ENCODE measurements at places on chromosomes 13 and 19.

DNA sequence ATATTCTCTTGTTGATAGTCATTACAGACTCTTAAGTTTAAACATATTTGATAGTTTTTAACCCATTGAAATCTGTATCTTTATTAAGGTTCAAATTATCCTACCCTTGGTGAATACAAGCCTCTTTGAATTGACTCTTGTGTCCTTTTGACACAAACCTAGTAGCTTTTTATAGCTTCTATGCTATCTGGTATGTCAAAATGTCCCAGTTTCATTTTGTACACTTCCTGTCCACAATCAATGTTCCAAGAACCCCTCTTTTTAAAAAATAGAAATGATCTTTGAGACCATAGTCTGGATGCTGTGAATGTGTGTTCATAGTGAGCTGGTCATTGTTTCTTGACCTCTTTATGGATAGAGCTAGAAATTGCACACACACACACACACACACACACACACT lies 39.2 kb upstream of the FGF14 start:
- no peak for DNase-seq

- no peak for DNase-seq
Observed at GRCh38 chr13:109816808-109817203, 30.4 kb upstream of the IRS2 start.

GRCh38 chr19:46351241-46352041 lies 4.6 kb downstream of the PPP5C start:
- no peak for DNase-seq

- no peak for DNase-seq
Observed at GRCh38 chr19:3721887-3722442, 13.8 kb downstream of the TJP3 start.

GRCh38 chr19:47895165-47895782 lies 9.2 kb upstream of the SULT2A1 start:
- DNase-seq, result no peak

GRCh38 chr13:73598020-73598712 lies 536.0 kb downstream of the KLF12 start:
- no peak for DNase-seq

GRCh38 chr19:14317157-14317556 lies 64.1 kb upstream of the ADGRE5 start:
- no peak for DNase-seq

DNA sequence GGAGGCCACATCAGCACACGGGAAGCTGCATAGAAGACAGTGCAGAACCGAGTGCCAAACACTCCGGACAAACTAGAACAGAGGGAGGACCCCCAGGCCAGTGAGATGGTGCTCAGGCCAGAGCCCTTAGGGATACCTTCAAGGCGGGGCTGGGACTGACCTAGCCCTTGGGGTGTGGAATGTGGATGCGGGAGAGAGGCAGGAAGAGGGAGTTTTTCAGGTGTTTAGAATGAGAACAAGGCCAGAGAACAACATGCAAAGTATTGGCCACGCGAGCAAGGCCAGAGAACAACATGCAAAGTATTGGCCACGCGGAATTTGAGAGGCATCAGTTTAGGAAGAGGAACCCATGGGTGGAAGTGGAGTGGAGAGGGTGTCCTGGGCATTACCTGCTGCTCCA lies 65.1 kb upstream of the ATP12A start:
- no peak for DNase-seq

DNA sequence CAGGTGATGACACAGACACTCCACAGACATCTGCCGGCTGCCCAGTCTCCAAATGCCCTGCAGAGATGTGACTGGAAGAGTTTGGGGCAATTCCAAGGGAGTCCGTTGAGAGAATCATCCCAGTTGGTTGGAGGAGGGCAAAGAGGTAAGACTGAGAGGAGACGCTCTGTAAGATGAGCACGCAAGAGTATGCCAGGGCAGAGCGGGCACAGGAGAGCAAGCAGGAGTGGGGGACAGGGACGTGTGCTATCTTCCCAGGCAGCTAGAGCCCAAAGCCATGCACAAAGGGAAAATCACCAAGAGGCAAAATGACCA lies 156.3 kb upstream of the TSHZ3 start:
- DNase-seq, result no peak

DNA sequence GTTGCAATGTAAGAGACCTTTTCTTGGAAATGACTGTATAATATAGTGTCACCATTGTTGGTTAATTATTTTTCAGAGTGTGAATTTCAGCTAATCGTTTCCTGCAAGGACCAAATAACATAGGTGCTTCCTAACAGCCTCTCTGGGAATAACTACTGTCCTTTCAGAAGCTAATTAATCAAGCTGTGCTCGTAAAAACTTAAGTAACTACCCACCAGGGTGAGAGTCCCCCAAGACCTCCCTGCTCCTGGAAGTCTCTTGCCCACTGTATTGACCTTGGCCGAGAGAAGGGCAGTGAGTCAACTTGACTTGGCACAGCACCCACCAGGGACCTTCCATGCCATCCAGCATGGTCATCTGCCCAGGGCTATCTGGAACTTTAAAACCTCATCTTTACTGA lies 50.3 kb downstream of the UQCRFS1 start:
- no peak for DNase-seq

GRCh38 chr13:25292301-25292700 lies 5.0 kb upstream of the MTMR6 start:
- no peak for DNase-seq

GRCh38 chr19:15374796-15375440 lies 4.7 kb downstream of the AKAP8 start:
- DNase-seq, result no peak

- DNase-seq, result no peak
Observed at GRCh38 chr19:42111384-42111783, 20.9 kb downstream of the POU2F2 start.

GRCh38 chr19:36257520-36257876 lies 42.6 kb downstream of the ZNF146 start:
- DNase-seq, result no peak

- no peak for DNase-seq
Observed at GRCh38 chr13:81283062-81283461, 942.1 kb upstream of the SPRY2 start.

DNA sequence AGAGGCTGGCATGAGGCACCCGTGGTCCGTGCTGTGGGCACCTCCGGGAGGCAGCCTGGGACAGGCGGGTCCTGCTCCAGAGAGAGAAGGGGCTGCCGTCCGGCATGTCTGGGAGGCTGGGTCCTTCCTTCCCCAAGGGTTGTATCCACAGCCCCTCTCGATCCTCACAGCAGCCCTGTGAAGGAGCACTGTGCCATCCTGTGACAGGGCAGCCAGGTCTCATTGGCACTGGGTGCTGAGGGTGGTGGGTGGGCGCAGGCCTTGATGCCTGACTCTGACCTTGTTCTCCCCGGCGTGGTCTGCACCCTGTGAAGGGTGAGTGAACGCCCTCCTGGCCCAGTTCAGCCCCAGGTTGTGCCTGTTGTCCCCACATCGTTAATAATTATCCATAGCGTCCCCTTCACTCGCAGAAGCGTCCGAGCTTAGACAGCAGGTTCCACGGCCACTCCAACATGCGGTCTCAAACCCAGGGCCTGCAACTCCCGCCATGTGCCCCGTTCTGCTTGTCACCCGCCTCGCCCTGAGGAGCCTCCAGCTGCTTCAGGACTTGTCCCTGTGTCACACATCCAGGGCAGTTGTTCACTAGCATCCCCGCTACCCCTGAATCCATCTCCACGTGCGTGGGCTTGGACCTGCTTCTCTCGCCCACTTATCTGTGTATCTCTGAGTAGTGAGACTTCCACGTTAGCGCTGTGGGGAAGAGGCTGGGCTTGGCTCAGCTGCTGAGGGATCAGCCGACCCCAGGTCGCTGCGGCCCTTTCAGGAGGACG lies 10.6 kb downstream of the ATP11A start:
- no peak for DNase-seq

- DNase-seq, result no peak
Observed at GRCh38 chr13:66634384-66634783, 595.8 kb downstream of the PCDH9 start.

DNA sequence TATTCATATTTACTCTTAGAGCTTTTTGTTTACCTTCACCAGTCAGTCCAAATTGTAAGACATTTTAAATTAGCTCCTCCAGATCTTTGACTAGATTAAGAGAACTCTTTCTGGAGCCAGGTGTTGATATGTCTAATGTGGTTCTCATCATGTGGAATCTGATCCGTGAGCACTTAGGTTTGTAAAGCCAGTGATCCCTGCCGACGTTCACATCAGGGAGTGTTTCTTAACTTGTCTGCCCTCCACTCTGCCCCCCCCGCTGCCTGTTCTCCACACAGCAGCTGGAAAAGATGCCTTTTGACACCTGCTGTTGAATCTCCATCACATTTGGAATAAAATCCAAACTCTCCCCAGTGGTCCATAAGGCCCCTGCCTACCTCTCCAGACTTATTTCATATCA lies 17.7 kb downstream of the METTL21C start:
- DNase-seq, result no peak

GRCh38 chr19:1189419-1189818 lies 15.4 kb upstream of the SBNO2 start:
- DNase-seq, result no peak

GRCh38 chr19:7670150-7670783 lies 1.4 kb downstream of the RETN start:
- DNase-seq, result peak; percentile 71

- no peak for DNase-seq
Observed at GRCh38 chr13:98172590-98173422, 4.3 kb downstream of the RNF113B start.

DNA sequence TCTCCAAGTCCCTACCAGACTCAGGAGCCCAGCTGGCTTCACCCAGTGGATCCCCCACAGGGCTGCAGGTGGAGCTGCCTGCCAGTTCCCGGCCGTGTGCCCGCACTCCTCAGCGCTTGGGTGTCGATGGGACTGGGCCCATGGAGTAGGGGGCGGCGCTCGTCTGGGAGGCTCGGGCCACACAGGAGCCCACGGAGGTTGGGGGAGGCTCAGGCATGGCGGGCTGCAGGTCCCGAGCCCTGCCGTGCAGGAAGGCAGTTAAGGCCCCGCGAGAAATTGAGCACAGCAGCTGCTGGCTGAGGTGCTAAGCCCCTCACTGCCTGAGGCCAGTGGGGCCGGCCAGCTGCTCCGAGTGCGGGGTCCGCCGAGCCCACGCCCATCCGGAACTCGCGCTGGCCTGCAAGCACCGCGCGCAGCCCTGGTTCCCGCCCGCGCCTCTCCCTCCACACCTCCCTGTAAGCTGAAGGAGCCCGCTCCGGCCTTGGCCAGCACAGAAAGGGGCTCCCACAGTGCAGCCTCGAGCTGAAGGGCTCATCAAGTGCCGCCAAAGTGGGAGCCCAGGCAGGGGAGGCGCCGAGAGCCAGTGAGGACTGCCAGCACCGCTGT lies 1771.1 kb downstream of the OLFM4 start:
- no peak for DNase-seq

DNA sequence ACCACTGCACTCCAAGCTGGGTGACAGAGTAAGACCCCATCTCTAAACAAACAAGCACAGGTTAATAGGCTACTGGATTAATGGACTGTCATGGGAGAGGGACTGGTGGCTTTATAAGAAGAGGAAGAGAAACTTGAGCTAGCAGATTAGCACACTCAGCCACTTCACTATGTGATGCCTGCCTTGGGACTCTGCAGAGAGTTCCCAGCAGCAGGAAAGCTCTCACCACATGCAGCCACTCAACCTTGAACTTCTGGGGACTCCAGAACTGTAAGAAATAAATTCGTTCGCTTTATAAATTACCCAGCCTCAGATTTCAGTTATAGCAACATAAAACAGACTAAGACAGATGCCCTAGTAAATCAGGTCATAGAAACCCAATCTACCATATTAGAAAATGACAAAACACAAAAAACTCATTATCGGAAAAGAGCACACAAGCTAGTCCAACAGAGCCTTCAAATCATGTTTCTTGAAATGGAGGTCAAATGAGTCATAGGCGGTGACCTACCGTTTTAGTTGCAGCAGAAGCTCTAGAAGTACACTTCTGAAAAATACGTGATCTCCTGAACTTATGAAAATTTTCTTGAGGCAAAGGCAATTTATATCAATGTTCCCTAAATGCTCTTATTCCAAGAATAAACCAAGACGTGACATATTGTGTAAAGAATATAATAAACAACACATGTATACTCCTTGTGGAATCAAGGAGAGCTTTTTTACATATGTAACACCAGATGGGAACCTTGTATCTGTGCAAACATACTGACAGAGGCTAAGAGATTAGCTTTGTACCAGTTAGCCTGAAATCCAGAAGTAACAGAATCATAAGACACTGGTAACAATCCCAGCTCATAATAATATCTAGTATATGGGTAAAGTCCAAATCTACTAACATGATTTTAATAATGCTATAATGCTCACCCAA lies 340.9 kb upstream of the SGCG start:
- no peak for DNase-seq

DNA sequence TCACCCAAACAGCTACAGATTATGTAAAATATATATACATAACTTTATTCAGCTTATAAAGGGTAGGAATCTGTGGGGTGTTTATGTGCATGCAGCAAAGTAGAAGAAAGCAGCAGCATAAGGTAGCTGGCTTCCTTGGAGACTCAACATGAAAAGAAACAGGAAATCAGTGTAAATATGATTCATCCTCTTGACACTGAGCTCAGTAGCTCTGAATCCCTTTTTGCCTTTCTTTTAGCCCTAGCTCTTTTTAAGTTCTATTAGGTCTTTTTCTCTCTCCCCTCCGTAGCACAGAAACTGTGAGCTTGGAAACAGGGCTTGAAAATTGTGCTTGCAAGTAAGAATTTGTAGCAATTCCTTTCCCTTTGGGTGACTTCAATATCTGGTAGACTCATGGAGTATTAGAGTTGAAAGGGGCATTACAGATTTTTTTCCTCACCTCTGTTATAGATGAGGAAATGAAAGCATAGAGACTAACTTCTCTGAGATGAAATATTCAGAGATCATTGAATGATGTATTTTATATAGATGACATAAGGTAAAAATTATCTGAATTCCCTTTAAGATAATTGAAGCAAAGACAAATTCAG lies 314.4 kb downstream of the PCDH9 start:
- DNase-seq, result no peak

DNA sequence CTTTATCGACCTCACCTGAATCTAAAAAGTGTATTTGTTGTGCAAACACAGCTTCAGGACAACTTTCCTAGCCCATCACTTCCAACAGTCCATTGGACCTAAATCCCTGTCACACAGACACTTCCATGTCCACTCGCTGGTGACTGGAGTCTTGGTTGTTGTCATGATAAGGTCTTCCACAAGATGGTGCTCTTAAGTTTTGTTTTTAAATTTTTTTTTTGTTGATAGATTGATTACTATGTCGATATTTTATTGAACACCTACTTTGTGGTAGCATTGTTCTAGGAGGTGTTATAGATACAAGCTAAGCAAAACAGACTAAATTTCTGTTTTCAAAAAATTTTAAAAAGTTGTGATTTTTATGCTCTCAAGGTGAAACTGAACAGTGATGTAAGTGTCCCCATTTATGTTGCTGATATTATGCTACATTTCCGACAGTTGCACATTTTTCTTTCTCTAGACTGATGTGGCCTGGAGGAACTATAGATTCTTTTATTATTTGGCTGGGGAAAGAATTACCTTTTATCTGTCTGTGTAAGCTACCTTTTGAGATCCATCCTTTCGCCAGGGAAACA lies 8.1 kb upstream of the ERICH6B start:
- DNase-seq, result peak; percentile 33

- DNase-seq, result no peak
Observed at GRCh38 chr13:48783695-48784230, 130.0 kb downstream of the CYSLTR2 start.

GRCh38 chr19:31444931-31445330 lies 95.7 kb upstream of the TSHZ3 start:
- DNase-seq, result no peak
